Fibroblast of skin of abdomen (primary cell): ENCODE measurements at places on chromosomes 5 and 9.

- peak; percentile 71 for DNase-seq
These were observed 14.6 kb upstream of the BNC2 start for GRCh38 chr9:16884952-16885513.

- no peak for DNase-seq
These were observed 27.7 kb downstream of the CAMK4 start for GRCh38 chr5:111251921-111252320.

DNA sequence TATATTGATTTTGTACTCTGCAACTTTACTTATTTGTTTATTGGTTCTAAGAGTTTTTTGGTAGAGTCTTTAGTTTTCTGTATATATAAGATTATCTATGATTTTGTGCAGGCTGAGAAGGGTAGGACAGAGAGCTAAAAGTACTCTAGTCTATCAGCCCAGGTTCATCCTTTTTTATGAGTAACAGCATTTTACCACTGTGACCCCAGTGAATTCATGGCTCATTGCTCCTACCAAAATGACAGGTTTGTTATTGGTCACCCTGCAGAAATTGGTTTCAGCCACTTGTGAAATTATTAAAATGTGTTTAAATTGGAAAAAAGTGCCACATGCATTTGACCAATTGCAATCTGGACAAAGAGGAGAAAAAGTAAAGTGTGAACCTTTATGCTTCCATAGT is 421.4 kb upstream of the DAB2 start:
- no peak for DNase-seq

DNA sequence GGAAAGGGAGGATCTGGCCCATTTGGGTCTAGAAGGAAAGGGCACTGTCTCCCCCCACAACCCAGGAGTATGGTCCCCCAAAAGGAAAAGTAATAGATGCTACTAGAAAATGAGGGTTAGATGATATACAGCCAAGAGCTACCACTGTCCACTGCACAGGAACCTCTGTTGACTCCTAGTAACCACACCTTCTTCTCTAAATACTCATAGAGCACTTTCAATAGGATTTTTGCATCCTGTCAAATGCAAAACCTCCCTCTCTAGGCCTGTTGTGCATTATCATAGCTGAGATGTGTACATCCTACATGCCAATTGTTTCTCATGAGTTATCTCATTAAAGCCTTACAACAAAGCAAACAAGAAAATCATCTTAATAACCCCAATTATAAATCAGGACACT is 66.8 kb downstream of the THBS4 start:
- no peak for DNase-seq

DNA sequence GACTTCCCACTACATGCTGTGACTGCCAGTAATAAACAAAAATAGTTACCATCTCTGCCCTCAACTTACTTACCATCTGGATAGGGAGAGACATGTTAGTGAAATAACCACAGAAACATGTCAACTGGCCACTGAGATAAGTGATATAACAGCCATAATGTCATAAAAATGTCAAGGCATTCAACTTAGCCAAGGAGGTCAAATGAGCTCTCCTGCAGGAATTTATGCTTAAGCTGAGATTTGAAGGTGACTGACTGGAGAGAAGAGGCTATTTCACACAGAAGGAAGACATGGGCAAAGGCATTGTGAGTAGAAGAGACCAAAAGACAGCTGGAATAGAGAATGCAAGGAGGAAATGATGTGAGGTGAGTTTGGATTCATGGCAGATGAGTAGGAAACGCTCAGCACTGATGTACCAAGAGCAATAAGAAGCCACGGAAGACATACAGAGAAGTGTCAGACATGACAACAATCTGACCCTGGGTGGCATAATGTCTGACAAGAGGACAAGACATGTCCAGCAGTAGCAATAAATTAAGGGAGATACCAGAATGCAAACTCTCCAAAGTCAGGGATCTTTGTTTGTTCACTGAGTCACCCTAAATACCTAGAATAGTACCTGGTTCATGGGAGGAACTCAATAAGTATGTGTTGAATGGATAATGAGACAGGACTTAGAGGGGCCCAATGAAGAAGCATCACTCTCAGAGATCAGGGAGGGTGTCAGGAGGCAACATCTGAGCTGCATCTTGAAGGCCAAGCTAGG is 318.8 kb downstream of the ACTL7B start:
- DNase-seq, result peak; percentile 33

DNA sequence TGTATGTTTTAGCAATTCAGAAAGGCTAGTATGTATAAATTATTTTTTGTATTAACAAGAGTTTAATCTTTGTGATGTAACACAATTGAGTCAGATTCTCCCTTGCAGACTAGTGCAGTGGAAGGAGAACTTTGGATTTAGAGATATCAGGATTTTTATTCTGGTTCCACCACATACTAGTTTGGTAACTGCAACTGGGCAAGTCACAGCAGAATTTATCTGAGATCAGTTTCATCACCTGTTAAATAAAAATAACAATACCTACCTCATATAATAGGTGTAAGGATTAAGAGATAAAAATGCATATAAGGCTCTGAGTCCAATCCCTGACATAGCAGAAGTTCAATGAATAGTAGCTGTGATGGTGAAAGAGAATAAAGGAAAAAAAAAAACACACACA is 34.0 kb upstream of the ZNF462 start:
- DNase-seq, result no peak

GRCh38 chr5:25552871-25553481 is 908.2 kb upstream of the CDH10 start:
- no peak for DNase-seq

- no peak for DNase-seq
These were observed 570.9 kb upstream of the GRIN3A start for GRCh38 chr9:102309379-102309778.

DNA sequence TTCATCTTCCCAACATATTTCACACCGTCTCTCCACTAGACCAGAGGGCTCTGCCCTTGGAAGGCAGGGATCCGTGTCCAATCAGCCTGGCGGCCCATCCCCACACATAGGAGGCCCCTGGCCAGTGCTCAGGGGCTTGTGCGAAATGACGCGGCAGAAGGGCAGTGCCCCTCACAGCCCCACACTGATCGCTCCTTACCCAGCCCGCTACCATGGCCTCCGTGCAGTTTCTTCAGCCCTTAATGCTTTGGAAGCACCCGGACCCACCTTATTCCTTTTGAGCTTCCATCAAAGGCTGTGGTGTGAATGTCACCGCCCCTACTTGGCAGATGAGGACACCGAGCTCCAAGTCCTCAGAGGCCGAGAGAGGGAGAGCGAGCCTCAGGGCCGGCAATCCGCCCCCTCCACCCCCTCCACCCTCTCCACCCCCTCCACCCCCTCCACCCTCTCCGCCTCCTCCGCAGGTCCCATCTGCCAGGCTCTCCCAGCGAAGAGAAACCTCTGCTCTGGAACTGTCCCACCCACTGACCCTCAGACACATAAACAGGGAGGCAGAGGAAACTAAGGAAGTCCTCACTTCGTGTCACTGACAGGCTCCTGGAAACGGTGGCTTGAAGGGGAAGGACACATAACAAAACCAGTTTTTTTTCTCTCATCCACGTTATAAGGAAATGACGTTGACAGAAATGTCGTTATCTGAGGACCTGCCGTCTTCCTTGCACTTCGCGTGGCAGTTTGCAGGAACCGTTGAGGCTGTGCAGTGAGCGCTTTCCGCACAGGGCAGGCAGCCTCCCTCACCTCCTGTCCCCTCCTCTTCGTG is 13.9 kb downstream of the QSOX2 start:
- no peak for DNase-seq

GRCh38 chr9:75128535-75128934 is 40.2 kb downstream of the OSTF1 start:
- DNase-seq, result no peak

DNA sequence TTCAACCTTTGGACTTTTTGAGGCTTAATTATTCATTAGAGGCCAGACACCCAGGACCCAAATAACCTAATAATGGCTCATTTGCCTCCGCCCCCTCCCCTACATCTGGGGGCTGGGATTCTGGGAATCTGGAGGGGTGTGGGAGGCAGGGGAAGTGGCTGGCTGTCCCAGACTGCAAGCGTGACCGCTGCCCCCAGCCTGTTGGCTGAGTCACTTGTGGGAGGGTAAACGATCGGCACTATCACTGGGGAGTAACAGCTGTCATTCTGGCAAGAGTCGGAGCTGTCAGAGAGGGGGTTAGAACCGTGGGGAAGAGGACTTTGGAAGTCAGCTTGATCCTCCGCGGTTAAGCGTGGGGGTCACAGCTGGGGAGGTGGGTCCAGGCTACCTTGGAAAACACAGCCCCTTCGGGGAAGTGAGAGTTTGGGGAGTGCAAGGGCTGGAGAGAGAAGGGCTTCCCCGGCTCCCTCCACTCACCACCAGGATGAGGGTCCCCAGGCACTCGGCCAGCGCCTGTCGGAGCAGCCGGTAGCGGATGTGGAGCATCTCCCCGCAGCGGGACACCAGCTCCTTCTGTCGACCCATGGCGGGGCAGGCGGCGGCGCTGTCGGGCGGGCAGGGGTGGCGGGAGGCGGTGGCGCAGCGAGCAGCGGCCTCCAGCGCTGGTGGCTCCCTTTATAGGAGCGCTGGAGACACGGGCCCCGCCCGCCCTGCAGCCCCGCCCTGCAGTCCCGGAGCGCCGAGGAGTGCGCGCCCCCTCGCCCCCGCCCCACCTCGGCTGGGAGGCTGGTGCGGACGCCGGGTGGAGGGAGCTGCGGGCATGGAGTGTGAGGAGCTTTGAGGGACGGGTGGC is at the start of gene AQP3:
AQP3 (minus strand) TSS at position 648 of the 853 bp plus-strand sequence; CDS start at position 585, 63 bp downstream.
- peak; percentile 58 for DNase-seq

DNA sequence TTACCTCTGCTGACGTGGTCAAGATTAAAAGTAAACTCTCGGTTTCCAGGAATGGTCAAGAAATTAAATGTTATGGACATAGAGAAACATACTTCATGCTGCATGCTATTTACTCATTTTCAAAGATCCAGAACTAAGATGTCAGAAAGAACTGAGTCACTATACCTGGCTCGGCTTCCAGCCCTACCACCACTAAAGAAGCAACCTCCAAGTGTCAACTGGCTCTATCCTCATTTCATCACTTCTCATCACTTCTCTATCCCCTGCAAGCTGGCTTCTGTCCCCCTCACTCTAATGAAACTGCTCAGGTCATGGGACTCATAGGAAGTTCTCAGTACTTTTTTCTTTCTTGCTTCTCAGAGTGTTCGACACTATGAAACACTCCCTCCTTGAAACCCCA is 116.2 kb downstream of the CDK5RAP2 start:
- no peak for DNase-seq

GRCh38 chr9:13083963-13084528 is 195.4 kb downstream of the MPDZ start:
- peak; percentile 63 for DNase-seq

- DNase-seq, result no peak
These were observed 31.2 kb upstream of the AFAP1L1 start for GRCh38 chr5:149240354-149240998.

DNA sequence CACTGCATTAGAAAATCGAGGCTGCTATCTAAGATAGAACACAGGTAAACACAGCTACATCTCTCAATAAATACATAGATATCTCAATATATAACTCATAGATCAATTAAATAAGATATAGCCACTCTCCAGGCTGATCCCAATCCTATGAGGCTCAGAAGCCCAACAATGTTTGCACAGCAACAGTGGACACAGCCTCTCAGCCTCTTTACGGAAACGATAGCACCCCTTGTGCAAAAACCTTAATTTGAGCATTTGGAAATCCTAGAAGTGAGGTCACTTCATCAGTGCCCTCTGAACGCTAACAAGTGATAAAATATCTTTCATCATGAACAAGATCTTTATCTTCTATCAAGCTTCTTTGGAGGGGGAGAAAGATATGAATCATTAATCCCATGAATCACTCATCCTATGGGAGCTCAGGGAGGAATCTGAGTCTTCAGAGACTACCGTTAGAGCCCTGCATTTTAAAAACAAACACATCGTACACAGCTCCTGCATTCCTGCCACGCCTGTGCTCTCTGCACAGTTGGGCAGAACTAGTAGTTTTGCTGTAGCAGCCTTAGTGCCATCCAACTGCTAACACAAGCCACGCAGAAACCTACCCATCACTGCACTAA is 71.4 kb downstream of the MED27 start:
- peak; percentile 57 for DNase-seq

DNA sequence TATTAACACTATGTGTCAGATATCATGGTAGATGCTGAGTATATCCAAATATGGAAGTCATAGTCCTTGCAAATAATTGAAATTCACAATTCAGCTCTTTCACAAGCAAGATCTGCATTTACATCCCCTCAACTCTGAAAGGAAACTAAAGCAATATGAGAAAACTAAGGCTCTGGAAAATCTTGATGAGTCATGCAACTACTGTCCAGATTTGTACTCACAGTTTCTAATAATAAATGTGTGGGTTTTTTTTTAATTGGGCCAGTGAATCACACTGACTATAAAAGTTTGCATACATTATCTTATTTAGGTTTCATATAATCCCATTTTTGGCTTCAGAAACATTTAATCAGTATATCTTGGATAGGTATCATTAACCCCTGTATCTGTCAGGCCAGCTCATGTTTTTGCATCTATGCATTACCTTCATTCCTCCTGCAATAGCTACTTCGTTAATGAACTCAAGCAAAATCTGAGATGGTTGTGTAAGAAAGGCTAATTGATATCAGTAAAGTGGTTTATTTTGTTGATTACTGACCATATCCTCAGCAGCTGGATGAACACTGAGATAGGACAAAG is 58.7 kb upstream of the PRR16 start:
- DNase-seq, result peak; percentile 93

DNA sequence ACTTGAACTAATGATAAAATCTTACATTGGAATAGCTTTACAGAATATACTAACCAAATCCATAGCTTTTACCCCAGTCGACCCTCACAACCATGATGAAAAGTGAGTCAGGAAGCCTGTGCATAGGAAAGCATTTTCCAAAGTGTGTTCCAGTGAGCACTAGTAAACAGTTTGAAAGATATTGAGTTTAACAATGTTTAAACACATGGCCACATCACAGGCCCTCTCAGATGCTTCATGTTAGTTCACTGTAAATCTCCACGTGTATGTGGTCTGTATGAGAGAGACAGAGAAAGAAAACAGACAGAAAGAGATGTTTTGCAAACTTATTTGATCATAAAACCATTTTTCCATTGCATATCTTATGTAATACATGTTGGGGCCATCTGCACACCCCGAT is 27.0 kb downstream of the PRUNE2 start:
- DNase-seq, result no peak

DNA sequence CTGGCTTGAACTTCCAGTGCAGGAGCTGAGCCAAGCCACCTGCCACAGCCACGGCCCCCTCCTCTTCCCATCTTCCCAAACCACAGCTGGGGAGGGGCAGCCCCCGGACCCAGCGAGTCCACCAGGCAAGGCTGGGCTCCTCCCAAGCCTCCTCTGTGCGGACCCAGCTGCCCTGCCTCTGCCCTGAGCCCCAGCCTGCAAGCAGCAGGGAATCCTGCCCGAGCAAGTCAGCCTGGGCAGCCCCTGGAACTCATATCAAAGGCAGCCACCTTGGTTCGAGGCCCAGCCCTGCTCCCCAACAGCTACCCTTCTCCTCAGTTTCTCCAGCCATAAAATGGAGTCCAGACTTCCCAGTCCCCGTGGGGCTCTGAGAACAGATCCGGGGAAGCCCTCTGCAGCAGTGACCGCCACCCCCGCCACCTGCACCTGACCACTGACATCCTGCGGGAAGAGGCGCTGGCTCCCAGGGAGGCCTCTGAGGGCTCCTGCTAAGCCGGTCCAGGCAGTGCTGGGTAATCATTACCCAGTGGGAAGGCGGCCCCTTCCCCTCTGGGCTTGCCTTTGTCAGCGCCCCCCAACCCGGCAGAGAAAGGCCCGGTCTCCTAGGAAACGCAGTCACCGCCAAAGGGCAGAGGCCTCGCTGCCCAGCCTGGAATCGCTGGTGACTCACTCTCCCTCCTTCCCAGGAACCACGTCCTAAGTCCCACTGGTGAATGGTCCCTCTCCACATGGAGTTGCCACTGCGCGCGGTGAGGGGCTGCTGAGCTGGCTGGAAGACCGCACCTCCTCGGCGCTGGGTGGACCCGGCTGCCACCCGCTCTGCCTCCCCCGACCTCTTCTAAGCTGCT is 1.5 kb downstream of the VAV2 start:
- peak; percentile 55 for DNase-seq
